ENCODE measurements at places on chromosomes 7 and 10.
A peak's percentile ranks its signal among the peaks of the same experiment; 100 is the strongest.

DNA sequence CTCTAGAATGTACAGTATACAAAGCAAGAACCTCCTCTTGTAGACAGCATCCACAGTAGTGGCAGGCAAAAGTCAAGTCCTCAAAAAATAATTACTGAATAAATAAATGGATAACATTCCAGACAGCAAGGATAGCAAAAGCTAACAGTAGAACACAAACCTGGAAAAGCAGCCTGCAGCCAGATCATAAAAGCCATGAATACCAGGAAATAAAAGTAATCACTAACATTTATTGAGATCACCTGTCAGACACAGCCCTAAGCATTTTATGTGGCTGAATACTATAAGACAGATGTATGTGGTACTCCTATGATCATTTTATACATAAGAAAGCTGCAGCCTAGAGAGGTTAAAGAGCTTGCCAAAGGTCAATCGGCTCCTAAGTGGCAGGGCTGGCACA, 34.0 kb downstream of the CUL2 start:
- no peak for DNase-seq

DNA sequence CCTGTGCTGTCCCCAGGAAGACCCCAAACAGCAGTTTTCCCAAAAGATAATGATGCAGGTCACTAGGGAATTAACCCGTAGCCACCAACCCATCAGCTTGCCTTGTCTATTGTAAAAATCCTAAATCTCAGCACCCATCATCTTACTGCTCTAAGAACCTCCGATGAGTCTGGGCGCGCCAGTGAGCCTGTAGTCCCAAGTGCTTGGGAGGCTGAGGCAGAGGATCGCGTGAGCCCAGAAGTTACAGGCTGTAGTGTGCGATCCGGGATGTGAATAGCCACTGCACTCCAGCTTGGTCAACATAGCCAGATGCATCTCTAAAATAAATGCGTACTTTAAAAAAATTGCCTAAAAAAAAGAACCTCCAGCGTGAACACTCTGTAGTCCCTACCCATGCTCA, 951 bp downstream of the AS3MT start:
- DNase-seq: no peak

GRCh38 chr10:130387936-130388580, 251.9 kb downstream of the GLRX3 start:
- DNase-seq: no peak

GRCh38 chr7:141891336-141891735, 24.9 kb upstream of the OR9A4 start:
- no peak for DNase-seq

DNA sequence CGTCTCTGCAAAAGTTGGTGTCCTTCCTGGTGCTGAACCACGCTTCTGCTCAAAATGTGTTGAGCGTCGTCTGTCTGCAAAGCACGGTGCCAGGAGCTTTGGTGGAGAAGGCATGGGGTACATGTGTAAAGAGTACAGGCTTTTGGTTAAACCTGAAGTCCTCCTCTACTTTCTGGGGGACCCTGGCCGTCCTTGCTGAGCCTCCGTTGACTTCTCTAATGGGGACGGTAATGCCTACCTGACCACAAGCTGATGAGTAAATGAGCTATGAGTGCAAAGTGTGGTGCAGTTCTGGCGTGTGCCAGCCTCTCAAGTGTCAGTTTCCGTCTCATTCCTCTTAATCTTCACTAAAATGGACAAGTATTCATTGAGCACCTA, 527 bp upstream of the HERPUD2 start:
- no peak for DNase-seq

DNA sequence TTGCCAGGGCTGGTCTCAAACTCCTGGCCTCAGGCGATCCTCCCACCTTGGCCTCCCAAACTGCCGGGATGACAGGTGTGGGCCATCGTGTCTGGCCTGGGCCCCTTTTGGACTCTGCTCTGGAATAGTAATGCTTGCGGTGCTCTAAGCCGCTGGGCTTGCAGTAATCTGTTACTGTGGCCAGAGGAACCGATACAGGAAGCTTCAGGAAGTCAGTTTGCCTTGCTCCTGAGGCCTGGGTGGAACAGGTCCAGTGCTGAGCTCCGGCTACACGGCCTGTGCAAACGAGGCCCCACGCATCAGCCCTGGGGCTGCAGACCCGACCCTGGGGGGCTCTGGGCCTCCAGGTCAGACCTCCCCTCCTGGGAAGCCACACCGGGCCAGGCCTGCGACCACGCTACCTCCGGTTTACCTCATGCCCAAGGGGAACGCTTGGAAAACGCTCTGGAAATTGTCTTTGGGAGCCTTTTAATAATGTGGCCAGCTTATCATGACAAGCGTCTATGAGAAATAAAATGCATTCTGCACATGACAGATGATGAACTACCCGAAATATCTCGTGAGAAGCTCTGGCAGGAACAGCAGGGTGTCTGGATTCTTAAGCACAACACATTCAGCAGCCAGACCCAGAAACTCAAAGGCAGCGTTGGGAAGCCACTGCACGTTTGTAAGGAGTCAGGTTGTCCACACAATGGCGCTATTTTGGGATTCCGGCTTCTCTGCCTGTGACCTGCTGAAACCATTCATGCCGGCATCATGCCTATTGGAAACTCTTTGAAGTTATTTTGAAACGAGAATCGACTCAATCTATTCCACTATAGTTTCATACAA, 10.1 kb upstream of the ADAP1 start:
- no peak for DNase-seq

GRCh38 chr10:30027057-30028005, 32.1 kb downstream of the JCAD start:
- DNase-seq: peak; percentile 32

GRCh38 chr10:16049050-16049449, 188.7 kb upstream of the MINDY3 start:
- no peak for DNase-seq
